ENCODE measurements at places on chromosomes 3 and 15.

- DNase-seq: no peak
Measured at GRCh38 chr15:69468241-69469121, 15.9 kb downstream of the RPLP1 start.

DNA sequence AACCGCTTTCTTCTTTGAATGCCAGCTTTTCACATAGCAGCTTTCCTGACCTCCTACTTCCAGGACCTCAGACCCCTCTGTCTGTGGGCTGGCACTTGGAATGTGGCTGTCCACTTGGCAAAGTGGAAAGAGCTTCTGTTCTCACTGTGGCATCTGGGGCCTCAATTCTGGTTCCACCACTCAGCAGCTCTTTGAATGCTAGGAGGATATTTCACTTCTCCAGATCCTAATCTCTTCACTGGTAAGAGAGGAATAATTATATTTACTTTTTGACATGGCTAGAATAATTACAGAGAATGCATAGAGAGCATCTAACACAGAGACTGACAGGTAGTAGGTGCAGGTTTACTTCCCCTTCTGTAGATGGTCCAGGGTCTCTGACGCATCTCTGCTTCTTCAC is 405.9 kb downstream of the LPP start:
- DNase-seq: no peak

GRCh38 chr3:98967758-98968157 is 66.3 kb upstream of the DCBLD2 start:
- no peak for DNase-seq

GRCh38 chr15:92907229-92907628 is 7.1 kb downstream of the CHD2 start:
- DNase-seq: no peak

- DNase-seq: no peak
Measured at GRCh38 chr15:85955501-85956391, 123.9 kb upstream of the AGBL1 start.

DNA sequence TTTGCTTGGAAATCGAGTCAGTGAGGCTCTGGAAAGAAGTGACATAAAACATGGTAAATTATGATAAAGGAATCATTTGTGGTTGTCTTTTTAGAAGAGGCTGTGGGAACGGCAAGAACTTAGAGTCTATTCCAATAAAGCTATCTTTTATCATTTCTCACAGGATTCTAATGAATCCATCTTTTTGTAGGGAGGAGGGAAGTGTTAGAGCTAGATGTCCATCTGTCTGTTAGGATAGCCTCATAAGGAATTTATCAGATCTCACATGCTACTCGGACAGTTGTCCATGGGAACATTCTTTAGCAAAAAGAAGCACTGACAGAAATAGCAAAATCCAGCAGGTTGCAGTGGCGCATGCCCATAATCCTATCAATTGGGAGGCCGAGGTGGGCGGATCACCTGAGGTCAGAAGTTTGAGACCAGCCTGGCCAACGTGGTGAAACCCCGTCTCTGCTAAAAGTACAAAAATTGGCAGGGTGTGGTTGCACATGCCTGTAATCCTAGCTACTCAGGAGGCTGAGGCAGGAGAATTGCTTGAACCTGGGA is 37.0 kb downstream of the STARD9 start:
- DNase-seq: no peak

- DNase-seq: no peak
Measured at GRCh38 chr15:99101501-99101900, 3.4 kb upstream of the SYNM start.

GRCh38 chr15:84671211-84671610 is 13.2 kb upstream of the NMB start:
- peak; percentile 75 for DNase-seq

GRCh38 chr15:101156509-101157159 is 95.2 kb downstream of the CHSY1 start:
- DNase-seq: peak; percentile 47

DNA sequence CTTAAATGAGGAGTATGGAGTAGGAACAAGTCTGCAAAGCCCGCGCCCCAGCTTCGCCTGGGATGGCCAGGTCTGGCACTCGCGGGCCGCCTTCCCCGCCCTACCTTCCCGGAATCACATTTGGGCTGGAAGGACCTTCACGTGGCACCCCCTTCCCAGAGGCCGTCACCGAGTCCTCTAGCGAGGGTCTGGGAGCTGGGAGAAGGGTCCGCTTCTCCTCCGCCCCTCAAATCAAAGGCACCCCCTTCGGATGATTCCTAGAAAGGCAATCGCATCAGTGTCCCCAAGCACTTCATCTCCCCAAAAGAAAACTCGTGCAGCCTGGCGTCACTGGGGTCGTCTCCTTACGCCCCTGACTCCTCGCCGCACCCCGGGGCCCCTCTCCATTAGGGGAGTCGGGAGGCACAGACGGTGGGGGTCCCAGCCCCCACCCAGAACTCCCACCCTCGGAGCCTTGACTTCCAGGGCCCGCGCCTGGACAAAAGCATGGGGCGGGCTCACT is 380 bp downstream of the MYLK start:
- DNase-seq: no peak

- no peak for DNase-seq
Measured at GRCh38 chr3:133979553-133979952, 50.2 kb downstream of the SLCO2A1 start.

DNA sequence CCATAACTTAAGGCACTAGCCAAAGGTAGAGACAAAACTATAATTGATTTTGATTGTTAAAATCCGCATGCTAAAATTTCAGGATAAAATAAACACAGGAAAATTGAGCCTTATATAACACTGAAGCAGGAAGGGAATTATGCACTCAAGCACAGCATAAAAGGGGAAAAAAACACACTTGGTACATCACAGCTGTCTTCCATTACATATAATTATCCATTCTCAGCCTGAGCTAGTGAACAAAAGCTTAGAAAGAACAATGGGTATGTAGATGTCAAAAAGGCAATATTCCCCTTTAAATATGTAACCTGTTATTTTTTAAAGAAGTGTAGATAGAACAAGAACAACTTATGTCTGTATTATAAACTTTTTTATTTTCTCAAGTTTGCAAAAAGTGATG is 899.2 kb downstream of the ROBO1 start:
- DNase-seq: no peak

DNA sequence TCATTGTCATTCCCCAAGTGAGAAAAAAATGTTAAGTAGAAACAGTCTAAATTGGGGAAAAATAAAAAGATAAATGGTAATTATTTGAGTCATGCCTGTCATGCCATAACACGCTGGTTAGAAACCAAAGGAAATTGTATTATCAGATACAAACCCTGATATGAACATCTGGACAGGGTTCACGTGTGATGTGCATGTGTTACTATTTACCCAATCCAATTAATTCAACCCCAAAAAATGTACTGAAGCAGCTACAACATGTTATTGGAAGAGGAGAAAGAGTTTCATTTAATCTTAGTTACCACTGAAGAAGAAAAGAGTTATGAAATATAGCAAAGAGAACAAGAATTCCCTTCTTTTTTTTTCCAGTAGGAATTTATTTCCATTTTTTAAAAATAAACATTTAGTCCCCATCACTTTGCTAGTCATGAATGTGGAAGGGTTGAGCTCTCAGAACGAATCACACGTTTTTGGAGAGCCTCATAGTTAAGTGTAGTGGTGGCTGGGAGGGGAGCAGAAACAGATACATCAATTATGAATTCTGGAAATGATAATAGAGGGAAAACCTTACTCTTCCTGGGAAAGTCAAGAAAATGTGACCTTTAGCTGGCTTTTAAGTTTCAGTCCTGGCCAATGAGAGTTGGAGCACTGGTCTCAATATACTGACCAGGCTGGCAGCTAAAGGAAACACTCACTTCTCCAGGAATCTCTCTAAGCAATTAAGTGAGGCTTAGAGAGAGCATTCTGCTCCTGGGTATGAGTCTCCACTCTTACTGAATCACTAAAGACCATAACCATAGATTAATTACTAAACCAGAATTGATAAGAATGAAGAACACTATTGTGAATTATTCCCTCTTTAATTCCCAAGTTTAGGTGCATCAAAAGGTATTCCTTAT is 796.5 kb downstream of the GRM7 start:
- no peak for DNase-seq

- no peak for DNase-seq
Measured at GRCh38 chr15:93830221-93831080, 400.9 kb upstream of the MCTP2 start.

DNA sequence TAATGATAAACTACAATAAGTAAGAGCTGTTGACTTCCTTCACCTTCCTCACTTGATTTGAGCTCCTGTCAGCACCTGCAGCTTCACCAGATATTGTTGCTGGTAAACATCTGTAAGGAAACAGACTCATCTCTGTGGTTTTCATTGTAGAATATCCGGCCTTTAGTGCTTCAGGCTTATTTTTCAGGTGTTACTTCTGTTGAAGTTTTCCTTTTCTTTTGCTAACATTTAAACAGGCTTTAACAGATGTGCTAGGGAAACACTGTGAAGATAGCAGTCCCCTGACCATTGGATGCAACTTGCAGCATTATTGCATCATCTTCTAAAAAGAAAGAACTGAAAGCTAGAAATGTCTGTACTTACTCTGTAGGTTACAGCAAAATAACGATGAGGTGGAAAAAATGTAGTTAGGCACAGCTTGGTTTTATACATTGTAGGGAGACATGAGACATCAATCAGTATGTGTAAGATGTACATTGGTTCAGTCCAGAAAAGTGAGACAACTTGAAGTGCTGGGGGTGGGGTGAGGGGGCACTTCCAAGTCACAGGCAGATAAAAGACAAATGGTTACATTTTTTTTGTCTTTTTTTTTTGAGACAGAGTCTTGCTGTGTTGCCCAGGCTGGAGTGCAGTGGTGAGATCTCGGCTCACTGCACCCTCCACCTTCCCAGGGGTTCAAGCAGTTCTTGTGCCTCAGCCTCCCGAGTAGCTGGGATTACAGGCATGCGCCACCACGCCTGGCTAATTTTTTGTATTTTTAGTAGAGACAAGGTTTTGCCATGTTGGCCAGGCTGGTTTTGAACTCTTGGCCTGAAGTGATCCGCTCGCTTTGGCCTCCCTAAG is 10.2 kb downstream of the EDEM1 start:
- DNase-seq: peak; percentile 64

DNA sequence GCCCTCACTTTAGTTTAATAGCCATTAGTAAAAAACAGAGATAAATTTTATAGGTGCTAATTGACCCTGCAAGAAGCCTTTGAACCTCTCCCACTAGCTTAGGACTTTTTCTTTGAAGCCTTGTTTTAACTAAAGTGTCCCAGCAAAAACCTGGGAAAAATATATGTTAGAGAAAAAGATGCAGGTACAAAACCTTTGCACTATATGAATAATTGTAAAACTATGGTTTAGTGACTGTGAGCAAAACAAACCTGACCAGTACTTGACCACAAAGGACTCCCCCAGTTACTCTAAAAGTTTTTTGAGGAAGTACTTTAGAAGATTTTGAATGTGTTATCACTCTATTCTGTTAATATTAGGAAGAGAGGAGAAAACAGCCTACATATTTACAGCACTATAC is 123.3 kb upstream of the TP63 start:
- DNase-seq: no peak

DNA sequence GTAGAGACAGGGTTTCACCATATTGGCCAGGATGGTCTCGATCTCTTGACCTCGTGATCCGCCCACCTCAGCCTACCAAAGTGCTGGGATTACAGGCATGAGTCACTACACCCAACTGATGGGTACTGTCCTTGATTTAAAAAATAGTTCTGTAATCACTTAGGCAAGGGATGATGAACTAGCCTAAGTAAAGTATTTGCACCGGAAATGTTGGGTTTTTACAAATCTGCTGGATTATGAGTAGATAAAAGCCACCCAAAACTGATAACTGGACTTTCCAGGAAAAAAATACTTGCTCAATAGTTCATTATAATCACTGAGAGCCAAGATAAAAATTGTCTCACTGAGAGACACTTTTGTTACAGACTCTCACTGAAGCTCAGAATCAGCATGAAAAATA is 218.0 kb downstream of the WNT5A start:
- DNase-seq: no peak

- DNase-seq: no peak
Measured at GRCh38 chr15:92480361-92480760, 86.7 kb downstream of the ST8SIA2 start.

DNA sequence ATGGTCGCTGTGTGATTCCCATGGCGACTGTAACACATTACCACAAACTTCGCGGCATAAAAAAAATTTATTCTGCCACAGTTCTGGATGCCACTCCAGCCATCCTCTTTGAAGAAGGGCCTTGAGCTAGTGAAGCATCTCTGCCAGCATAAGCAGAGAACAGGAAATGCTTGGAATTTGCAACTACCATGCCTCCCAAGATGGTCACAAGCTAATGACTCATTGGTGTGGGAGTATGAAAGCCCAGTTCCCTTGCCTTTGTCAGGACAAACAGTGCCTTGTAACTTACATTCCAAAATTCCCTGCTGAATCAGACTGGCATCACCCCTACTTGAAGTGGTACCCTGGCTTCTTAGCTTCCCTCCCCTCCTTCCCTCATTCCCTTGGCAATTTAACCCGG is 129.7 kb downstream of the PROS1 start:
- DNase-seq: no peak

- no peak for DNase-seq
Measured at GRCh38 chr3:126487151-126487771, 11.6 kb upstream of the ZXDC start.

- no peak for DNase-seq
Measured at GRCh38 chr3:134852132-134852531, 57.1 kb downstream of the EPHB1 start.

- no peak for DNase-seq
Measured at GRCh38 chr15:62607643-62608042, 434.9 kb upstream of the TPM1 start.

GRCh38 chr3:127424766-127425504 is 137.1 kb upstream of the PRR20G start:
- no peak for DNase-seq

GRCh38 chr3:69368129-69368741 is 17.7 kb downstream of the FRMD4B start:
- no peak for DNase-seq

DNA sequence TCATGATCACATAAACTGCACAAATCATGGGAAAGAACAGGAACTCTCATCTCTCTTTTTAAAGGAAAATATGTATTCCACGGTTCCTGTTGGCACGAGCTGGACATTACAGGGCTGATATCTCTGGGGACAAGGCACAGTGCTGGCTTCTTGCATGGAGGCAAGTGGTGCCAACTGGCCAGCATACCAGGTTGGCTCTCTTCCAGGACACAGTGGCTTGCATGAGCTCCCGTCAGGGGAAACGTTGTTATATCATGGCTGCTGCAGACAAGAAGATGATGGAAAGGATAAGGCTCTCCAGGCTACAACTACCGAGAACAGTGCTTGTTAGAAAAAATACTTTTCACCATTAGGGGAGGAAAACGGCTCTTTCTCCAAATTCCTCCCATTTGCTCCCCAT is 283.9 kb downstream of the RORA start:
- no peak for DNase-seq

DNA sequence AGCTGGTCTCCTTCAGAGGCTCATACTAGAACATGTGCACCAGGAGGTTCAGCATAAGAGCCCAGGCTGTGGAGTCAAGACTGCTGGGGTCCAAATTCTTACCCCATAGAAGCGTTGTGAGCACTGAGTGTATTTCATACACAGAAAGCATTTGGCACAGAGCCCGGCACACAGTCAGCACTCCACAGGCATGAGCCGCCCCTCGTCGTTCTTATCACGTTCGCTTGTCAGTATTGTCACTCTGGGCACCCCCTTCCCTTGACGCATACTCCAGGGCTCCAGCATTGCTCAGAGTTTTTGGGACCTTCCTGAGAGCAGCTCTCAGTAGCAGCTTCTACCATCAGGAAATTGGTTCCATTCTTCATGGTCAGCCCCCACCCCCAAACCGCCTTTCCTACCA is 25.2 kb downstream of the CORO2B start:
- DNase-seq: no peak

Measured in fibroblast of skin of left biceps (primary cell).